ENCODE measurements at places on chromosomes 1 and 21.

DNA sequence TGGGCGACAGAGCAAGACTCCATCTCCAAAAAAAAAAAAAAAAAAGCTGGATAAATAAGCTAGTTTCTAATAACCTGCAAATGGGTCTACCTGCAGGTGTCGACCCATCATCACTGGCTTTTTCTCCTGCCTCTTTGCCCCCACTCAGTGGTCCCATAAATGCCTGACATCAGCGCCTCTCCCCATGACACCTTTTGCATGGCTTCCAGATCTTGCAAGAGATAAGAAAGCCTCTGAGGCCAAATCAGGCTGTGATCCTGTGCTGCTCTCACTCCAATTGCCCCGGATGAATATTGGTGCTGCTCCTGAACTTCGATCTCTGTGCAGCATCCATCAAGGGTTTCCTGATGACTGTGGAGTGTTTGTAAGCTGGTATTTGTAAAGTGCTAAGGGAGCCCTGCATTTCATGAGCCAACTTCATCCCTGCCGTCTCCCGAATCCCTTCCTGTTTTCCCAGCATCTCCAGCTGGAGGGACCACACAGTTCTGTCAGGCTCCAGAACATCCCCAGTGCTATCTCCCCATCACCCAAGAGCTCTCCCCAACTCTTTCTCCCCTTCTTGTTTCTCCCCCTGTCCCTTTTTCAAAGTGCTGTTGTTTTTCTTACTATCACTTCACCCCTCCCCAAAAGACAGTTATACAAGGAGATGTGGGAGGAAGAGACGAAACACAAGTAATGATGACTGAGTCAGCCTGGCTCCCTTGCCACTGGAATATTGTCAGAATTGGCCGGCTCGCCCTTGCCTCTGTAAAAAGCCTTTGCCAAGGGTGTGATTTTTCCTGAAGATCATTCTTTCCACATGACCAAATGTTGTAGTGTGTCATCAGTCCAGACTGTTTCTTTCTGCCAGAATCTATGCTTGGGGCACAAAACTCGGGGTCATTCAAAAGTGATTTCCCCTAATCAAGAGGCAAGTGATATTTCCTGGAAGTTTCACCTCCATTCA, 2.8 kb upstream of the EFHD2 start:
- peak; percentile 93 for DNase-seq

DNA sequence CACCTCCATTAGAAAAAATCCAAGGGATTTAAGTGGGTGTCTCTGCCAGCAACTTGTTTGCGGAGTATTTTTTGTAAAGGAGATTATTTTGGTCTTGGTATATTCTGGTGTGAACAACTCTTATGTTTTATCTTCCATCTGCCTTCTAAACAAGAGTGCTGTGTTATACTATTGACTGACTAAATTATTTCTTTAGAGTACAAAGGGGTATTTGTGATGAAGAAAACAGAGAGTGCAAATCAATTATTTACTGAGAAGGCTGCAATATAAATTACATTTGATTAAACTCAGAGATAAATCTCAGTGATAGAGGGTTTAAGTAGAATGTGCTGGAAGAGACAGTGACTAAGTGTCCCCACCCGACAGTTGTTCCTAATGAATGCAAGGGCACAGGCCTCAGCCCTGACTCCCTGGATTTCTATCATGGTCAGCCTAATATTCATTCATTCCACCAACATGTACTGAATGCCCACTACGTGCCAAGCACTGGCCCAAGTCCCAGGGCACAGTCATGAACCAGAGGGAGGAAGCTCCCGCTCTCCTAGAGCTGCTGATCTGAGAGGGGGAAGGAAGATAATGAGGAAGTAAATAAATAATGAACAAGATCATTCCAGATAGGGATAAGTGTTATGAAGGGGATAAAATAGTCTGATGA, 196.9 kb upstream of the C8B start:
- DNase-seq = no peak

DNA sequence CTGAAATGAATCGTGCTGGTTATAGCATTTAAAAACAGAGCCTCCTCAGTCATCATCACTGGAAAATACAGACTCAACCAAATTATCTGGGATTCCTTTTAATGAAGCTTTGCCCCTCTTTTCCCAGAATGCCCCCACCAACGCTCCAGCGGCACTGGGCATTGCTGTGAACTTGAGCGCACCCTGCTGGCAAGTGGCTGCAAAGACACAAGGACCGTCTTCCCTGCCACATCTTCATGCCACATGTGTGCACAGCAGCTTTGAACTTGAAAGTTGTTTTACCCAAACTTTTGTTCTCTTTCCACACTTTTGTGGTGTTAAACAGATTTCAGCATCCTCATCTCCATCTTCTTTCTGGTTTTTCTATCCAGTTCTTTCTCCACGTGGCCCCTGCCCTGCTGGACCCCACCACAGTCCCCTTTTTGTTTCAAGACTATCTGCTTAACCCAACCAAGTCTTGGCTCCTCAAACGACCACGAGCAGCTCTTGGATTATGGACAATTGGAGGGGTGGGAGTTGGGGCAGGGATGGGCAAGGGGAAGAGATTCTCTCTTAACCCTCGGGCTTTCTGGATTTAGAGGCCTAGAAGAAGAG, 12.8 kb upstream of the LMX1A start:
- DNase-seq = peak; percentile 74

DNA sequence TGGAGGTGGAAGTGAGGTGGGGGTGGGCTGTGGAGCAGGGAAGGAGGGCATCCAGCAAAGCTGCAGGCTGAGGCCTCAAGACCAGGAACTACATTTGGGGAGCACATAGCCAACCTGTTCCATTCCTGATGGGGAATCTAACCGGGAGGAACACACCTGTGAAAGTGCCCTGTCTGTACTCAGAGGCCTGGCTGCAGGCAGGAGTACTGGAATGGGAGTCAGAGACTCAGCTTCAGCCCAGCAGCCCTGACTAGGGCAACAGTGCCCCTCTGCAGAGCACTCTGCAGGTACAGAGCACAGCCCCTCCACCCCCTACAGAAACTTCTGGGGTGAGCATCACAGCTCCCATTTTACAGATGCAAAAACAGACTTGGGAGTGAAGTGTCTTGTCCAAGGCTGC, 126.4 kb downstream of the DMRTB1 start:
- no peak for DNase-seq

- DNase-seq = peak; percentile 71
Measured at GRCh38 chr1:200890818-200891773, 3.6 kb upstream of the INAVA start.

GRCh38 chr1:7407544-7407895, 363.6 kb upstream of the VAMP3 start:
- DNase-seq = no peak

- peak; percentile 62 for DNase-seq
Measured at GRCh38 chr1:39409055-39409816, 82.2 kb upstream of the BMP8A start.

- peak; percentile 76 for DNase-seq
Measured at GRCh38 chr1:16073490-16074119, at the start of gene FAM131C. TSS of gene FAM131C (minus strand) at chr1:16073651. CDS start at chr1:16073442, 209 bp downstream.

GRCh38 chr21:15367061-15367626, 302.3 kb upstream of the NRIP1 start:
- no peak for DNase-seq

GRCh38 chr1:164902491-164902890, 343.5 kb downstream of the PBX1 start:
- DNase-seq = no peak

DNA sequence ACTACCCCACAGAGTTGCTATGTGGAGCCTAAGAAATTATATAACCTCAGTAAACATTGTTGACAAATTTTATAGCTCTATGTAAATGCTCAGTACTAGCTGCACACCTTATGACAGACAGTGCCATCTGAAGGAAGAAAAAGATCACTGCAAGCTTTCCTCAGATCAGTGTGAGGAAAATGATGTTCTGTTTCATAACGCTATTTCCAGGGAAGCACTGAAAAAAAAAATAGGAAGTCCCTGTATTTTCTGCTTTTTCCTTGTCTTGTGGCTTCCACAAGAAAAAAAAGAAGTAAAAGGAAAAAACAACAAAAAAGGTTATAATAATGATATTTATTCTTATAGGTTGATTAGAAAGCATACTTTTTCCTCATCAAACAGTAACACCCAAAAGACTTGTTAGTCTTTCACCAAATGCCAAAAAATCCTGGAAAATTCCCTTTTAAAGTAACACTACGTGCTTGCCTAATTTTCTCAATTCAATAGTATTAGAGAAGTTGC, 23.2 kb downstream of the LYST start:
- DNase-seq = peak; percentile 48

DNA sequence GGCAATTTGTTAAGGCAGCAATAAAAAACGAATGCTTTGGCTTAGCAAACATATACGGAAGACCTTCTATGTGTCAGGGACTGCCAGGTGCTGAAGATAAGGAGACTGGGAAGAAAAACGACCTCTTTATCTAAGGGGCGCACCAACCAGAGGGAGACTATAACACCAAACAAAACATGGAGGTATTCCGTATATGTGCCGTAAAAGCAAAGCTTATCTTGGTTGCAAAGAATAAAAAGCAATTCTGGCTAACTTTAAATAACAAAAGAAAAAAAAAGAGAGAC, 167.1 kb upstream of the KCNJ15 start:
- no peak for DNase-seq

GRCh38 chr1:246825557-246826175, 101.5 kb downstream of the SCCPDH start:
- DNase-seq = no peak

DNA sequence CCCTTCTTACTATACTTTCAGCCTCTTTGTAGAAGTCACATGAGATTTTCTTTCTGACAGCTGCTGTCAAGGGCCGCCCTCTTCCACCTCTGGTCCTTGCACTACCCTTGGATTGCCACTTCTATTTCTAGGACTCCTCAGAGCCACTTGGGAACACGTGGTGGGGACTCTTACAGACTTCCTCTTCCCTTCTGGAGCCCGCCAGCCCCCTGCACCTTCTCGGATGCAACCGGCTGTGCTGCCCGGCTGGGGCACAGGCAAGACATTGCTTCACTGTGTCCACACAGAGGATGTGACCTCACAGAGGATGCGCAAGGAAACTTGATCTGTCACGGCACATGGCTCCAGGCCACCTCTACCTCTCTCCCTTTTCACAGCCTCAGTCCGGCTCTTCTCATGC, 2.4 kb upstream of the IKBKE start:
- DNase-seq = peak; percentile 71

DNA sequence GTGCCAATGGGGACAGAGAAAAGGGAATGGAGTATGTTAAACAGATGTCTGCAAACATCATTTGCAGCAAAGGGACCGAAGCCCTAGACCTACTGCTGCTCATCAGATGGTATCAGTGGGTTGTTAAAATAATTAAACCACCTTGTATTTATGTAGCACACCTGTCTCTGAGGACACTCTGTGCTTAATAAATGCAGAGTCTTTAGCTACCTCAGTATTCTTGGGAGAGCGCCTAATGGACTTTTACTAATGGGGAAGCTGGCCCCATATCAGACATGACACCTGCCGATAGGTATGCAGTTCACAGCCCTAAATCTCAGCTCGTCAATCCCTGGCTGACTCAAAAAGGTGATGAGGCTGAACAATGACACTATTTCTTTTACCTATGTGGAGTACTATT, 54.4 kb downstream of the SYT6 start:
- DNase-seq = no peak

GRCh38 chr1:104855550-104855949, 1105.9 kb downstream of the AMY1C start:
- DNase-seq = no peak

- peak; percentile 84 for DNase-seq
Measured at GRCh38 chr1:24805534-24806301, 60.5 kb downstream of the CLIC4 start.

DNA sequence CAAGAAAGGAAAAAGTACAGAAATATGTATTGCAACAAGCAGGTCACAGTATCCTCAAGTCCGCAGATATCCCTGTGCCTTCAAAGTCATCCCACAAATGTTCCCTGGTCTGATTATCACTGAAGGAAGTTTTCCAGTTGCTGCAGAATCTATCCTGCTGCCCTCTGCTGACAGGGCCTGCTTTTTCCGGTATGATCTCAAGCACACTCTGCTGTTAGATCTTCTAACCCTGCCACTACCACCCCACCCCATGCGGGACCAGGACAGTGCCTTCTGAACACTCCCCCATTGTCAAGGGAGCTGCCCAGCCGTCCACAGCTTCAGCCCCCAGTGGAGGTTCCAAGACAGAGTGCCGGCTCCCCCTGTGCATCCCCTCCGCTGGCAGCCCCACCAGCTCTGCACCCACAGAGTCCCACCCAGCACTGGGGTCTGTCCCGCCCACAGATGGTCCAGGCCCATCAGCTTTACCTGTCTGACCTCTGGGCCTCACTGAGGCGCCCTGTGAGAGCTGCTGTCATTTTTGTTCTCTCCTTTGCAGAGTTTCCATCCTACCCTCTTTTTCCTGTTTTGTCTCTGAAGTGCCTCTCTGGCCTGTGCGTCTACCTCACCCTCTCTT, 27.9 kb downstream of the FAM163A start:
- DNase-seq = no peak

DNA sequence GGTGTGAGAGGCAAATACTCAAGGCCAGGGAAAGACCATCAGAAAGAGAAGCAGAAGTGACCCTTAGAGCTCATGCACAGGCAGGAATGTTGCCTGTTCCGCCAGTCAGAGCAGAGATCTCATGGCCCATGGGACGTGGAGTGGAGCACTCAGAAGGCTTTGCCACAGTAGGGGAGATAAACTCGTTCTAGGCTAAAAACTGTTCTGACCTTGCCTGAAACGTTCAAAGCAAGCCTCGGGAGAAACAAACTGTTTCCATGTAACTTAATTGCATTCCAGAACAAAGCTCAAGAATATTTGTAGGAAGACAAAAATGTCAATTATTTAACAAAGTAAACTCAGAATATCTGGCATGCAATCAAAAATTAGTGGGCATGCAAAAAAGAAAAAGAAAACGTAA, 20.7 kb upstream of the SLC19A1 start:
- peak; percentile 28 for DNase-seq

- no peak for DNase-seq
Measured at GRCh38 chr1:41222496-41222895, 19.6 kb downstream of the SCMH1 start.

GRCh38 chr1:21956720-21957552, 19.8 kb upstream of the HSPG2 start:
- peak; percentile 31 for DNase-seq

- DNase-seq = no peak
Measured at GRCh38 chr1:56227886-56228285, 351.5 kb downstream of the PLPP3 start.

DNA sequence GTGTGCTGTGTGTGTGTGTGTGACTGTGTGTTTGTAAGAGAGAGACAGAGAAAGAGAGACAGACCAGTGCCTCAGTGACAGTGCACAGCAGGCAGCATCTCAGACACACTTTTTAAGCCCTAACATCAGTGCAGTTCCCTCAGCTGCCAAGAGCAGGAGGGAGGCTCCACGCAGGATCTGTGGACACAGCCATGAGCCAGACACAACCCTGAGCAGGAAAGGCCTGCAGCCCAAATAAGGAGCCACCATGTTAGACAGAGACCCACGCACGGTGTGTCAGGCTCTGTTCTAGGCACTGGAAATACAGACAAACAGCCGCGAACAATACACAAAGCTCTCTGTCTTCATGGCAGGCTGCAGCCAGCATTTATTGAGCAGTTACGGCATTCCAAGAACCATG, 445.5 kb downstream of the MATN1 start:
- no peak for DNase-seq
